ENCODE measurements at places on chromosomes 6 and 20.
A peak's percentile ranks its signal among the peaks of the same experiment; 100 is the strongest.

DNA sequence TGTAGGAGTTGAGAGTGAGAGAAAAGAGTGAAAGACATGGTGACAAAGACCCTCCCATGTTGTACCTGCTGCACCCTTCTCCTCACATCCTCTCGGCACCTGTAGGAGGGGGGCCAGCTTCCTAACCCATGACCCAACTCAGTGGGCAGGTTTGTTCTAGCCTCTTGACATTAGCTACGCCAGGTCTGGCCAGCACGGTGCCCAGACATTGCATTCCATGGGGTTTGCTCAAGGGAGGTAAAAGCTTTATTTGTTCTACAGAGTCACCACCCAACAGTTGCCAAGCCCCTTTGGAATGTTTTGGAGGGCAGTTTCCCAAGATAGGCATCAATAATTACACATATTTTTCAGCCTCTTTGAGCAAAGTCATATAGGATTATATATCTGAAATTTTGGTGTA, 22.7 kb upstream of the TGM6 start:
- H3K27ac ChIP-seq: no peak overlapping the region
- H3K27me3 ChIP-seq: no peaks in the 10 kb centered on the region
- H3K36me3 ChIP-seq: no peaks in the 10 kb centered on the region
- no peak for DNase-seq

DNA sequence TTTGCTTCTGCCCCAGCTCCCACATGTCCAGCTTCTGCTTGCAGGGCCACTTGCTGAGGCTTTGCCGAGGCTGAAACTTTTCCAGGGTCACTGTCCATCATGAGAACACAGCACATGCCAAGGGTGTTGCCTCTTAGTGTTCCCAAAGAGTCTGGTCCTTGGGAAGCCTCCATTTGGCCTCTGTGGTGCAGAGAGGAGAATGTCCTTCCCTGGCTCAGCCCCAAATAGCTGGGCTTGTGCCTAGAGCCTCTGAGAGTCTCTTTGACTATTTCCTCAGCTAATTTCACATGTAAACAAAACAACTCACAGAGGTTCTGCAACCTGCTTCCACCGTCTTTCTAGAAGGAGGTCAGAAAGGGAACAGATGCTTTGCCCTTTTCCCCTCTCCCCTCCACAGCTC, 40.4 kb upstream of the RAB23 start:
- no peaks in the 10 kb centered on the region for H3K27me3 ChIP-seq
- no peaks in the 10 kb centered on the region for H3K4me1 ChIP-seq
- H3K27ac ChIP-seq: peak overlapping the region; percentile 50
- H3K36me3 ChIP-seq: no peaks in the 10 kb centered on the region

DNA sequence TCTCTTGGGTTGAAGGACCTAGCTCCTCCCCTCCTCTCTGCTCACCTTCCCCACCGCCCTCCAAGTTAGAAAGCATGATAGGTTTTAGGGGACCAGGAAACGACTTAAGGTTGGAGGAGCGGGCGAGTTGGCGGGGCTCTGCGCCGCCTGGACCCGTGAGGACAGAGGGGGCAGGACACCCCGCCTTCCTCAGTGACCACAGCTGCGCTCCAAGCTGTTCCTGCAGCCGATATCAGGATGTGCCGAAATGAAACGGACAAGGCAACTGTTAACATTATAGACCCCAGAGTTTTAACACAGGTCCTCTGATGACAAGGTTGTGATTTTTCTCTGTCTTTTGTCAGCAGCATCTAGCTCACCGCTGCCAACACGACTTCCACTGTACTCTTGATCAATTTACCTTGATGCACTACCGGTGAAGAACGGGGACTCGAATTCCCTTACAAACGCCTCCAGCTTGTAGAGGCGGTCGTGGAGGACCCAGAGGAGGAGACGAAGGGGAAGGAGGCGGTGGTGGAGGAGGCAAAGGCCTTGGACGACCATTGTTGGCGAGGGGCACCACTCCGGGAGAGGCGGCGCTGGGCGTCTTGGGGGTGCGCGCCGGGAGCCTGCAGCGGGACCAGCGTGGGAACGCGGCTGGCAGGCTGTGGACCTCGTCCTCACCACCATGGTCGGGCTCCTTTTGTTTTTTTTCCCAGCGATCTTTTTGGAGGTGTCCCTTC, at the start of gene GRM1:
Gene GRM1, plus strand, starts transcription at position 212 of the 722 bp plus-strand sequence. Its CDS starts 456 bp downstream, at position 668.
- no peaks in the 10 kb centered on the region for H3K36me3 ChIP-seq
- DNase-seq: no peak
- H3K27ac ChIP-seq: no peak within 1 kb of the TSS

GRCh38 chr6:169344750-169345065, 91.1 kb upstream of the THBS2 start:
- H3K27me3 ChIP-seq: no peaks in the 10 kb centered on the region
- H3K36me3 ChIP-seq: no peaks in the 10 kb centered on the region
- no peak overlapping the region for H3K27ac ChIP-seq
- no peaks in the 10 kb centered on the region for H3K4me1 ChIP-seq
- no peak for DNase-seq
- H3K4me3 ChIP-seq: no peak overlapping the region

DNA sequence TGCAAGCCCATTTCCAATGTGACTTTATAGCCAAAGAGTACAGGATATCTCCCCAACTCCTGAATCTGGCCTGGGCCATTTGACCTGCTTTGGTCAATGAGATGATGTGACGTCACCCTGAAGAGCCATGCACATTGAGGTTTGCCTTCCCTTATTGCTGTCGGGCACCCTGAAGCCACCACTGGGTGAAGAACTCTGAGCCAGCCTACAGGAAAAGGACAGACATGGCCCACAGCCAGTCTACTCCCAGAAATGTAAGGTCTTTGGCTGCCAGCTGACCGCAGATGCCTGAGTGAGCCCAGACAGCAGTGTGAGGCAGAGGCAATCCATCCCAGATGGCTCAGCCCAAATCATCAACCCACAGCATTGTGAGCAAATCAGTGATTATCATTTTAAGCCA, 3.7 kb upstream of the SYNDIG1 start:
- H3K4me1 ChIP-seq: peaks cover 13% of the 10 kb centered on the region
- no peaks in the 10 kb centered on the region for H3K36me3 ChIP-seq
- no peak overlapping the region for H3K4me3 ChIP-seq

GRCh38 chr20:48170625-48171024, 385.3 kb upstream of the SULF2 start:
- H3K27ac ChIP-seq: no peak overlapping the region
- no peak overlapping the region for H3K4me3 ChIP-seq
- no peak for DNase-seq
- H3K36me3 ChIP-seq: no peaks in the 10 kb centered on the region
- no peaks in the 10 kb centered on the region for H3K4me1 ChIP-seq
- H3K27me3 ChIP-seq: no peaks in the 10 kb centered on the region

DNA sequence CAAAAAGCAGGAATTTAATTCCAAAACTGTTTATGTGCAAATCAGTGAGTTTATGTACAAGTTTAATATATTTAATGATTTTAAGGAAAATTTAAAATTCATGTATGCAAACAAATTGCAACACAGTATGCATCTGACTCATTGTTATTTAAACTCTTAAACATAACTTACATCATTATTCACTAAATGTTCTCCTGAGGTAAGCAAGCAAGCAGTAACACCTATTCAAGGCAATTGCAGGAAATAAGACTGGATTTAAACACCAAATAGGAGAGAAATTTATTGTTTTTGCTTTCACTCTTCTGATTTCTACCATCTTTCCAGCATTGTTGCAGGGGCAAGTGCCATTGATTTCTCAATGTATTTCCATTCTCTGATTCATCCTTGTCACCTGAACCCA, 239.5 kb downstream of the TFAP2A start:
- H3K27ac ChIP-seq: no peak overlapping the region
- no peaks in the 10 kb centered on the region for H3K4me1 ChIP-seq
- H3K36me3 ChIP-seq: no peaks in the 10 kb centered on the region
- no peak overlapping the region for H3K4me3 ChIP-seq

DNA sequence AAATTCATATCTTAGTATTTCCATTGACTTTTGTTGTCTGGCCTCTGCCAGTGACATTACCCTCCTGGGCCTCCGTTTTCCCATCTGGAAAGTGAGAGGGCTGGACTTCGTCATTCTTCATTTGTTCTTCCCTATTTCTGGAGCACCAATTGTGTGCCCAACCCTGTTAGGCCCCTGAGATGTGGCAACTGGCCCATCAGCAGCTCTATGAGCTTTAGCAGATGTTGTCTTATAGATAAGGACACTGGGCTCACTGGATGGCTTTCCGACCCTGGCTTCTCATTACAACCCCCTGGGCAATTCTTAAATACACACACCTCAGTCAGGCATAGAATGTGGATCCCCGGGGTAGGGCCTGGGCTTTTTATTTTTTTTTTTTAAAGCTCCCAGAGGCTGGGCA, 14.7 kb downstream of the PABPC1L start:
- H3K4me3 ChIP-seq: no peak overlapping the region
- no peak overlapping the region for H3K27ac ChIP-seq
- no peak for DNase-seq
- no peaks in the 10 kb centered on the region for H3K27me3 ChIP-seq
